ENCODE measurements at places on chromosomes 13 and 19.

DNA sequence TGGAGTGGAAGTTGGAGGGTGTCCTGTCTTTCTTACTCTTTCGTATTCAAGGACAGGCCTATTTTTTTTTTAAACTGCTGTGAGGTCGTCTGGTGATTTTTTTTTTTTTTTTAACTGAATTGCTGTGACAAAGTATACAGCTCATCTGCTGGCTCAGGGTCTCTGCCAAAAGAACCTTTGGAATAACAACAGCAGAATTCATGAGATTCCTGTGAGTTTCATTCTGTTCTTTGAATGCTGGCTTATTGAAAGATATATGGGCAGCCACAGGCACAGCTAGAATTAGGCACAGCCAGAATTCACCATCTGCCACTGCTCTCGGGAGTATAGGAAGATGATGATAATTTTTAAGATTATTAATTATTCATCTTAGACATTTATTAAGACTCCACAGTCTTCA, 21.4 kb upstream of the FRY start:
- DNase-seq, result no peak

- DNase-seq, result no peak
Observed at GRCh38 chr19:7119582-7119981, 50.1 kb downstream of the ZNF557 start.

GRCh38 chr13:40356011-40356410, 310.4 kb downstream of the FOXO1 start:
- no peak for DNase-seq

DNA sequence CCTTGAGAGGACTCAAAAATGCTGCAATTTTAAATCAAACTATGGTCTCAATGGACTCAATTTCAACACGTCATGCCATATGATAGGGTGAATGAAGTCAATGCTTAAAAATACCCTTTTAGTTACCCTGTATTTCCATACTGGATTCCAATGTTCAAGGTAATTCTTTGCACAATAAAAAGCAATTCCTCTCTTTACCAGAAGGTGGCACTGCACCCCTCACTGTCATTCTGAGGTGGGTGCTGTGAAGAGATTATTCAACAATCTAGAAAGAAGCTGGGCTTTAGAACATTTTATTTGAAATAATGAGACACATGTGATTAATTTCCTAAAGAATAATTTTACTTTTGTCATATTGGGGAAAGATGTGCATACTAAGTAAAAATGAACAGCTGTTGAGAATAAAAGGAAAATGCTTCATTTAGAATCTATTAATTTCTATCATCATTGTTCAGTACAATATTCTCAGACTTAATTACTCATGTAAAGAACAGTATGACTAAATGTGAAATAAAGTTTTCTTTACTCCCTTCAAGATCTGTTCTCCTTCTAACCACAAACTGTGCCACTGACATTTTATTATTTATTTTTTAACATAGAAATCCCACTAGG, 789.1 kb downstream of the GPC5 start:
- no peak for DNase-seq

GRCh38 chr13:80363890-80364503, 23.1 kb upstream of the SPRY2 start:
- DNase-seq, result no peak

GRCh38 chr19:17796838-17797423, 2.0 kb downstream of the B3GNT3 start:
- no peak for DNase-seq

DNA sequence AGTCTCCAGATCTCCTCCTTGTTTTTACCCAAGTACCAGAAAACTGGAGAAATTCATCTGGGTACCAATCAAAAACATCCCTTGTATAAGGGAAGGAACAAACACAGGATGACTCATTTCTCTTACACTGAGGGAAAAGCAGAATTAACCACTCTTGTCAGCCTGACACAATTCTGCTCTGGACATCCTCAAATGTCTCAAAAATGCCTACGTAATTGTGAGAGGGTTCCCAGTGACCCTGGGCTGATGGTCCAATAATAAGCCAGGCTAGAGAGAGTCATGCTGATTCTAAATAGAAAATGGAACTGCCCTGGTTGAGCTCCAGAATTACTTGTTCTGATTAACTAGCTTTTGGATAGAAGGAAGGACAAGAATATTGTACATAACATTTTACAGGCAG, 14.5 kb downstream of the ZNF708 start:
- no peak for DNase-seq

DNA sequence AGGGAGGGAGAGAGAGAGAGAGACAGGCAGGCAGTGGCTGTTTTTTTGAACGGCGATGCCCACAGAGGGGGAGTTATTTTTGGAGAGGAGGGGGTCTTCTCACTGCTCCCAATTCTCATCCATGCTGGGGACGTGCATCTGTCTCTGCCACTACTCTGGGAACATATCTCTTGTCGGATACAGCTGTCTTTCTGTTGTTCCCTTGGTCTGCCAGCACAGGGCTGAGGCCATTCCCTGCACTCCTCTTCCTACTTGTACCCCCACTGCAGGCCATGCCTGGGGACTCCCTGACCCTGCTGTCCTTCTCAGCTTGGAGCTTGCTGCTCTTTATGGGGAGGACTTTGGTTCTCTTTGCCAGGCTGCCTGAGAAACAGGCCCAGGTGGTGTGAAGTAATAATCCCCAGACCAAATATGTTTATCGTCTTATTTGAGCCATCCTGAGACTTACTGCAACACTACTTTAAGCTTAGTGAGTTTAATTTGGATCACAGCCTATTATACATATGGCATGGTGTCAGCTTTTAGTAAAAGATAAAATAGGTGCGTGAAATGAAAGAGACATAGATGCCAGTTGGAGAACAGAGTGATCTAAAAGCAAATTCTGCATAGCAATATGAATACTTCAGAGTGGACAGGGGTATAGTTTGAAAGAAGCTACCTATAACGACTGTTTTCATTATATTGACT, 19.1 kb downstream of the LRCH1 start:
- no peak for DNase-seq

GRCh38 chr13:49395878-49396380, 47.9 kb downstream of the CAB39L start:
- no peak for DNase-seq

- no peak for DNase-seq
Observed at GRCh38 chr19:38664503-38665211, 17.2 kb downstream of the ACTN4 start.

GRCh38 chr13:44219577-44220548, 153.8 kb upstream of the SERP2 start:
- DNase-seq, result no peak
